ENCODE measurements at places on chromosomes 2 and 18. TPM values are rescaled to one million over a fixed set of nuclear protein-coding genes. Genes with fewer than 3 reads are reported as not detected.

DNA sequence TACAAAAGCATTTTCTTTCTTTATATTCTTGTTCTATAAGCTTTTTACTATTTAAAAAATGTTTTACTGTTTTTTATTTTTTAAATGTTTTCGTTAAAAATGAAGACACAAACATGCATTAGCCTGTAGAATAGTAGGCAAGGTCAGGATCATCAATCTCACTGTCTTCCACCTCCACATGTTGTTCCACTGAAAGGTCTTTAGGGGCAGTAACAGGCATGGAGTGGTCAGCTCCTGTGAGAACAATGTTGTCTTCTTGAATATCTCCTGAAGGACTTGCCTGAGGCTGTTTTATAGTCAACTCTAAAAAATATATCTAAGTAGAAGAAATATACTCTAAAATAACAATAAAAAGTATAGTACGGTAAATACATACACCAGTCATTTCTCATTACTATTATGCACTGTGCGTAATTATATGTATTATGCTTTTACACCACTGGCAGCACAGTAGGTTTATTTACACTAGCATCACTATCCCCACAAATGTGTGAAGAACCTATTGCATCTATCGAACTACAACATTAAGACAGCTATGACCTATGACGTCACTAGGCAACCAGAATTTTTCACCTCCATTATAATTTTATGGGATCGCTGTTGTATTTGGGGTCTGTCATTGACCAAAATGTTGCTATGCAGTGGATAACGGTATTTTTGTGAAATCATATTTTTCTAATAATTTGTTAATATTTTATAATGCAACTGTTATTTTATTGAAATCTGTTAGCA, 764.3 kb downstream of the METTL4 start:
- DNase-seq = no peak
- H3K27ac ChIP-seq = no peak overlapping the region
- H3K4me1 ChIP-seq = no peaks in the 10 kb centered on the region
- H3K36me3 ChIP-seq = no peaks in the 10 kb centered on the region

DNA sequence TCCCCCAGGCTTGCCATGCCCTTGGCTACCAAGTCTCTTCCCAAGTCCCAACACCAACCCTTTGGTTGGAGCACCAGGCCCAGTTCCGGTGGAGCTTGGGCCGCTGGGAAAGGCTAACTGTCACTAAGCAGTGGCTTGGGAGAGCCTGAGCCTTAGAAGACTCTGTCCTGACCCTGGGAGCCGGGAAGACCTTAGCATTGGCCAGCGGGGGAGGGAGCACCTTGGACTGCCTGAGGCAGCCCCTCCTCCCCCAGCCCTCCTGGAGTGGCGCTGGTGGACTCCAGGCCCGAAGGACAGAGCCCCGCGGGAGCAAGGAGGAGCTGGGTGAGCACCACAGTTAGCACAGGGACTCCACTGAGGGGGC, 62.5 kb upstream of the POMC start:
- no peak for DNase-seq
- H3K36me3 ChIP-seq = peaks cover 33% of the 10 kb centered on the region
- no peaks in the 10 kb centered on the region for H3K27me3 ChIP-seq
- no peak overlapping the region for H3K27ac ChIP-seq

- no peak for DNase-seq
- no peak overlapping the region for H3K4me3 ChIP-seq
- H3K27ac ChIP-seq = no peak overlapping the region
- H3K4me1 ChIP-seq = peaks cover 4% of the 10 kb centered on the region
- H3K36me3 ChIP-seq = peaks cover 31% of the 10 kb centered on the region
These were observed 48.9 kb downstream of the DYNC1I2 start for GRCh38 chr2:171735991-171736710.

The FOSL2 gene
- total RNA-seq = 225 TPM

Data from activated CD4-positive, alpha-beta T cell treated with anti-CD3 and anti-CD28 coated beads for 36 hours (primary cell).